Peyer's patch (tissue), 4 donors: ENCODE measurements at places on chromosomes 3 and 15.
A peak's percentile ranks its signal among the peaks of the same experiment; 100 is the strongest.

- no peak for DNase-seq
Observed at GRCh38 chr3:60036803-60037202, 987.0 kb upstream of the CFAP20DC start.

- DNase-seq, result no peak
Observed at GRCh38 chr3:57889807-57890206, 118.4 kb upstream of the FLNB start.

DNA sequence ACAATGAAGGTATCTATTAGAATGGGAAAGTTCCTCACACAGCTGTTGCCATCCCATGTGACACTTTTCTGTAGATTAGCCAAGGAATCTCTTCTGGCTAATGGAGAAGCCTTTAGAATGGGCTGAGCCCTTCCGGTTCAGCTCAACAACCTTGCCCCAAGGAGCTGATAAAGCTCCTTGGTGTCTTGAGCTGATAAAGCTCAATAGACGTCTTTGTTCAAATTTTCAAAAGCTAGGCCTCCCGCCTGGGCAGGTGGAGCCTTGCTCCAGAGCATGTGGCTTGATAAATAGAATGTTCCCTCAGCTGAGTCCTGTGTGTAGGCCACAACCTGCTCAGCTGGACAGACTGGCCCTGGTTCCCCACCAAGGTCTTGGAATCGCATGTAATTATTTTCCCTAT is 7.2 kb upstream of the BNIP2 start:
- DNase-seq, result no peak

DNA sequence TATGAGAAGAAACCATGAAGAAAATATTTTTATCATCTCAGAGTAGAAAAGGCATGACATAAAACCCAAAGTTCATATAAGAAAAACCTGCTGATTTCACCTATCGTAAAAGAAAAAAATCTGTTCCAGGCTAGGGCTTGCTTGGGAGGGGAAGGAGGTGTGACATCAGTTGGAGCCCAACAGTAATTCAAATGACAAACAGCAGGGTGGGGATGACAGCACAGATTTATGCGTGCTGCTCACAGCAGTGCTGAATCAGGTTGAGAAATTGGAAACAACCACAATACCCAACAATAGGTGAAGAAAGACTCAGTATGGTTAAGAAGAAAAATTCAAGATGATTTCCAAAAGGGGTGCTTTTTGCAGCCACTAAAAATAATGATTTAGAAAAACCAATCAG is 172.4 kb downstream of the PDE8A start:
- no peak for DNase-seq

- no peak for DNase-seq
Observed at GRCh38 chr3:114128231-114128630, 50.6 kb downstream of the DRD3 start.

GRCh38 chr3:171200052-171200749 is 173.7 kb upstream of the SLC2A2 start:
- DNase-seq, result no peak

GRCh38 chr3:49236226-49236625 is 40.8 kb downstream of the C3orf62 start:
- DNase-seq, result no peak

- DNase-seq, result no peak
Observed at GRCh38 chr3:152879790-152880174, 44.9 kb downstream of the P2RY1 start.

GRCh38 chr3:13528217-13528867 is 20.6 kb upstream of the FBLN2 start:
- DNase-seq, result no peak

DNA sequence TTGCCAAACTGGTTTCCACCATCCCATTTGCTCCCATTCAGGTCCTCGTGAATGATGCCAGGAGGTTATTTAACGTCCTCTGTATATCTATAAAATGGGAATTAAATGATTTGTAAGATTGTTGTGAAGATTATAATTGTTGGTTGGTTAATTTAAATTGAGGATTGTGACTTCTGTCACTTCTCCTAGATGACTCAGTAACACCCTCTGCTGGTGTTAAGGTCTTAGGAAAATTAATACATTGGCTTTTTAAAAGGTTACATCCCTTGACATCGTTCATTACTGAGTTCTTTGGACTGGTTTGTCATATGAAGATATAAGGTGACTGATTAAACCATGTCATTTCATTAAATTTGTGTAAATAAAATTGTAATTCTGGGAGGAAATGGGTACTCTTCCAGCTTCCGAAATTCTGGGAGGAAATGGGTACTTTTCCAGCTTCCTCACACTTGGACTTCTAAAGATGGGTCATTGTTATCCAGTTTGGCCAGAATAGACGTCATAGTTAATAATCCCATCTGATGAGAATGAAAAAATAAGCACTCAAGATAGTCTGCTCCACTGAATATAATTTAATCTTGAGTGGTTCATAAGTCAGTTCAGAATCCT is 33.3 kb upstream of the PAQR5 start:
- DNase-seq, result no peak

DNA sequence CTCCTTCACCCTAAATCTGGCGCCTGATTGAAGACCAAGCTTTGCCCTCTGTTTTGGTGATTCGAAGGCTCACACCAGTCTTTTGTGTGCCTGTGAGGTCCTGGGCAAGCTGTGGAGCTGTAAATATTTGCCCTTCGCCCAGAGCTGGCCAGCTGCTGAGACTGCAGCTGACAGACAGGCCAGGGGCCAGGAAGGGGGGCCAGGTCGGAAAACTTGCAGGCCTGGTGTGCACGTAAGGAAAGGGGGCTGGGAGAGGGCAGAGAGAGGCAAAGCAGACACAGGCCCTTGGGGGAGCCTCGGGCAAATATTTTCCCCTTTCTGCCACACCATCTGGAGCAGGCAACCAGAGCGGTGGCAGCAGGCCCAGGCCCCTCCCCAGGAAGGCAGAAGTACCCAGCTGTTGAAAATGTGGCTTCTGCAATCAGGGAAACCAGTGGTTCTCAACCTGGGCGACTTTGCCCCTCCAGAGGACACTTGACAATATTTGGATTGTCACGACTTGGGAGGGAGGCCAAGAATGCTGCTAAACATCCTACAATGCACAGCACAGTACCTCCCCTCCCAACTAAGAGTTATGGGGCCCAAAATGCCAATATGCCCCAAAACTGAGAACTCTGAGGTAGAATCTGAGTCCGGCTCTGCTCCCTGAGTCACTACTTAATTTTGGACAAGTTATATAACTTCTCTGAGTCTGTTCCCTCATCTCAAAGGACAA is 2.5 kb downstream of the PDZRN3 start:
- DNase-seq, result no peak

- peak; percentile 54 for DNase-seq
Observed at GRCh38 chr15:37758412-37758811, 176.0 kb upstream of the TMCO5A start.

DNA sequence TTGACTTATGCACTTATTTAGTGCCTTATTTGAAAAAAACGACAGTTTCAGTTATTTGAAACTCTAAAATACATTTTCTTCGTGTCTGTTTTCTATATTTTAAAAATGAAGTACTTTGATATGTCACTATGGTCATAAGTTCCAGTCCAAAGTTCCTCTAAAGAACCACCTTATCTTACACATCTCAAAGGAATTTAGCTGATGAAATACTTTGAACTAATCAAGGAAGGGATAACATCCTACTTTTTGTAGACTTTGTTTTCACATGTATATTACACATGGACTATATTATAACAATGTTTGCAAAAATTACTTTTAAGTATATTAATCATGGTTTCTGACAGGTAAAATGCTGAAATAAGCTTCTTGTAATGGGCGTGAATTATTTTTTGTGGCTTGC is 265.8 kb upstream of the ZNF717 start:
- no peak for DNase-seq

DNA sequence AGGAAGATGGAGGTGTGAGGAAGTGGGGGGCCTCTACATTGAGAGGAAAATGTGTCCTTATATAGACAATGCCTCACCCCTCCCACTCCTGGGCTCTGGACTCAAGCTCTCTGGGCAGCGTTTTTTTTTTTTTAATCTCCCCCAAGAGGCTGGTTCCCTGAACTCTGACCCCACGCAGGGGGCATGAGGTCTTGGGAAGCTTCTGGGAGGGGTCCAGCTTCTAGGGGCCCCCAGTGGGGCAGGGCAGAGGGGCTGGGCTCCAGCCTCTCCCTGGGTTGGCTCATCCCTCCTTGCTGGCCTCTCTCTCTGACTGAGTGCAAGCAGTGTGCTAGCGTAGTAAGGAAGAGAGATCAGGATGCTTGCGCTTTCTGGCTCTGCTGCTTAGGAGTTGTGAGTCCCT is 101.4 kb upstream of the HACD2 start:
- no peak for DNase-seq

DNA sequence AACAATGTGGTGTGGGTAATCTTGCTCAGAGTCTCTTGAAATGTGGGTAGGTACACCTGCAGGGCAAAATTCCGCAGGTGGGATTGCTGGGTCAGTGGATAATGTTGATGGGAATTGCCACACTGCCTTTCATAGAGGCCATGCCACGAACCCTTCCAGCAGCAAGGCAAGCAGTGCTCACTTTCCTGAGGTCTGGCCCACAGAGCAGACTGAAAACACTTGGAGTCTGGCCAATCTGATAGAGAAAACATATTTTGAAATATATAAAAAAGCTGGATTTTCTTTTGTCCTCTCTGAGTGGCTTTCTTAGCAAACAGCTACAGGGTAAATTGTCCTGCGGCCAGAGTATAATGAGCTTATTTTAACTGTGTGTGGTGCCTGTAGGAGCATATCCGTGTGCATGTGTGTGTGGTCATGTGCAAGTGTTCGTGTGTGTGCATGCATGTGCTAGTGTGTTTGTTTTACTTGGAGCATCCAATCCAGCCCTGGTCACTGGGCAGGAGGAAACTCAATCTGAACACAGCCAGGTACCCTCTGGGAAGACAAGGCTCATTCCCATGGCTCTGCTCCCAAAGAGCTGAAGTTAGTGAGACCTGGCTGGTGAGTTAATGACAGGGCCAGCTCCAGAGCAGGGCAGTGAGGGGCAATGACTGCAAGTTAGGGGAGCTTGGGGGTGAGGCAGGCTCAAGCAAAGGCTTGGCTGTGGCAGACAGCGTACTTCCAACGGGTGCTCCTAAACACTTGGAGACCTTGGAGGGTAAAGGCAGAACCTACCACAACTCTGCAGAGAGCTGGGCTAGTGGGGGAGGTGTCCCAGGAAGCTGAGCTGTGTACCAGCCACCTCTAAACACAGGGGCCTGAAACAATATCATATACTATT is 91.3 kb downstream of the PLXNA1 start:
- DNase-seq, result peak; percentile 16

DNA sequence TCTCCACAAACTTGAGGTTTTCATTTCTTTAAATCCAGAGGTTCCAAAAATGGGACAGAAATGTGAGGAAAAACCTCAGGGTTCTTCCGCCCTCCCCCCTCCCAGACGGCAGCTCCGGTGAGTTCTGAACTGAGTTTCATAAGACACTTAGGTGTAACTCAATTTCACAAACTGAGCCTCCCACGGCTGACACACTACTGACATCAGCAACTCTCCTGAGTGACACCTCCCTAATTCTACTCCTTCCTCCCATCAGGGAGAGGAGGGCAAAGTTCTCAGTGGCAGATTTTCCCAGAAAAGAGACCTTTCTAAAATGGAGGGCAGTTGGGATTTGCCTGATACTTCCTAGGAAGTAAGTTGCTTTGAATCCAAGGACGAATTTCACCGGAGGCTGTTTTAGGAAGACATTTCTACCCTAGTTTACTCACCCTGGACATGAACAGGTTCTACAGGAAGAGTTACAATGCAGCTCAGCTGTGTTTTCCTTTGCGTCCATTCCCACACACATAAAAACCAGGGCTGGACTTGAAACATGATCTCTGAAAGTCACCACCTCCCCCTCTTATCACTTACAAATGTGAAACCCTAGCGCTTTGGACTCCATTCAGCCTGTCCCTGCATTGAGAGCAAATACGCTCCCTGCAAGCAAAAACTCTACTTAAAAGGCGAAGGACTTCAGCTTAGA is 78.1 kb upstream of the LMOD3 start:
- DNase-seq, result peak; percentile 77

DNA sequence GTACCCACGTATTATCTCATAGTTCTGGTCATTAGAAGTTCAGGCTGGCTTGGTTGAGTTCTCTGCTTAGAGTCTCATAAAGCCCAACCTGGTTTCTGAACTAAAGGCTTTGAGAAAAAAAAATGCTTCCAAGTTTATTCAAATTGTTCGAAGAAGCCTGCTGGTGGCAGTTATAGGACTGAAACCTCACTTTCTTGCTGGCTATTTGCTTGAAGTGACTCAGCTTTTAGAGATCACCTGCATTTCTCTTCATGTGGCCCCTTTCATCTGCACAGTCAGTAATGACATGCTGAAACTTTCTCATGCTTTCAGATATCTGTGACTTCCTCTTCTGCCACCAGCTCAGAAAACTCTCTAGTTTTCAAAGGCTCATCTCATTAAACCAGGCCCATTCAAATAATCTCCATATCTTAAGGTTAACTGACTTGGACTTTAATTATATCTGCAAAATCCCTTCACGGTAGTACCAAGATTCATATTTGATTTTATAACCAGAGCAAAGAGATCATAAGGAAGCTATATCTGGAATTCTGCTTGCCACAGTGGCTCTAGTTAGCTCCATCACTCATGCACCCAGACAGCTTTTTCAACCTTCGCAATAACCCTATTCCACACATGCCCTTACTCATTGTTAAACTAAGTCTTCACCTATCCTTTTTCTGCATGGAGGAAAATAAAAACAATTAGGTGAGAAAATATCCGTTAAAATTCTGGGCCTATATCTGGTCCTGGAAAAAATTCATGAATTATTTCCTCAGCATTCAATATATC is 433.8 kb upstream of the CBLB start:
- DNase-seq, result no peak

DNA sequence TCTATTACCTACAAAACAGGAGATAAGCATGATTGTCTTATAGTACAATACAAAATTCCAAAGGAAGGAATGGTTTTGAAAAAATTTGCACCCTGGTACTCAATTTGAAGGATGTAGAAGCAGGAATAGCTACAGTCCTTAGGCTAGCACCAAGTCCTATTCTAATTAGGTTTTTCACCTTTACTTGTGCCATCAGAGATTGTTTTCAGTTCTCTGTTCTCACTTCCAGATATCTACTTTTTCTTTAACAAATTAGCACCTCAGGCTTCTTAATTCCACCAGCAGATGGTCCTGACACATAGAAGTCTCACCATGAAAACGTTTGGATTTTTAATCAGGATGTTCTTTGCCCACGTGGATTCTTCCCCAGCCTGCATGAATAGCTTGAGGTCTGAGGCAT is 43.8 kb downstream of the IL5RA start:
- no peak for DNase-seq

- no peak for DNase-seq
Observed at GRCh38 chr3:64445109-64445943, 220.1 kb upstream of the PRICKLE2 start.

DNA sequence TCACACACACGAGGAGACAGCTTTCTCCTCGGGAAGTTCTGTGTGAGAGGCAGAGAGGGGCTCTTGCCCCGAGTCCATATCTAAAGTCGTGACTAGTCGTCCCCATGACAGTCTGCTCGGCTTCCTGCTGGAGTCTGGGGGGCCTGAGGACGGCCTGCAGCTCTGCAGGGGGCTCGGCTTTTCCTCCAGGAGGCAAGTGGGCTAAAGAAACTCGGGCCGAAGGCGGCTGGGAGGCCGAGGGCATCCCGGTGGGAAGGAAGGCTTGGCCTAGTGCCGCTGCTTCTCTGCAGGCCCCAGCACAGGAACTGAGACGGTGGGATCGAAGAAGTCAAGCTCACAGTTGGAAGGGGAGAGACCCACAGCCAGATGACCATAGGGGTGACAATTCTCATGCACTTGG is 25.4 kb upstream of the PIGZ start:
- DNase-seq, result no peak
